Left lung (tissue), 14 donors: ENCODE measurements at places on chromosomes 16 and 17.
A peak's percentile ranks its signal among the peaks of the same experiment; 100 is the strongest.

- H3K27me3 ChIP-seq: no peaks in the 10 kb centered on the region
- H3K36me3 ChIP-seq: no peaks in the 10 kb centered on the region
Measured at GRCh38 chr16:53852678-53853077, 148.7 kb downstream of the FTO start.

GRCh38 chr17:70767102-70767701, 597.9 kb downstream of the KCNJ2 start:
- no peak overlapping the region for H3K4me3 ChIP-seq
- H3K27me3 ChIP-seq: no peaks in the 10 kb centered on the region
- H3K27ac ChIP-seq: no peak overlapping the region
- H3K36me3 ChIP-seq: no peaks in the 10 kb centered on the region

GRCh38 chr16:46830902-46831647, at the start of gene C16orf87:
Gene C16orf87, minus strand, starts transcription at chr16:46831180. Its CDS starts 31 bp downstream, at chr16:46831149.
- H3K27ac ChIP-seq: peak within 1 kb of the TSS; percentile 86
- H3K4me3 ChIP-seq: peak within 1 kb of the TSS; percentile 94
- H3K36me3 ChIP-seq: no peaks in the 10 kb centered on the region

- H3K27ac ChIP-seq: peak overlapping the region; percentile 81
- H3K36me3 ChIP-seq: no peaks in the 10 kb centered on the region
- peak overlapping the region; percentile 66 for H3K4me3 ChIP-seq
Measured at GRCh38 chr16:49859125-49859811, 3.4 kb upstream of the ZNF423 start.

GRCh38 chr16:22190081-22190775, 15.8 kb upstream of the EEF2K start:
- H3K27me3 ChIP-seq: no peaks in the 10 kb centered on the region
- peak; percentile 100 for DNase-seq
- H3K4me1 ChIP-seq: peaks cover 38% of the 10 kb centered on the region
- H3K27ac ChIP-seq: peak overlapping the region; percentile 93
- H3K36me3 ChIP-seq: no peaks in the 10 kb centered on the region
- H3K4me3 ChIP-seq: peak overlapping the region; percentile 77

- H3K4me1 ChIP-seq: no peaks in the 10 kb centered on the region
- H3K4me3 ChIP-seq: no peak overlapping the region
- DNase-seq: no peak
- no peak overlapping the region for H3K27ac ChIP-seq
Measured at GRCh38 chr17:82087961-82088837, 9.8 kb downstream of the FASN start.

GRCh38 chr17:56891751-56892150, 22.1 kb downstream of the TRIM25 start:
- H3K4me3 ChIP-seq: no peak overlapping the region
- no peaks in the 10 kb centered on the region for H3K4me1 ChIP-seq
- no peak for DNase-seq
- no peaks in the 10 kb centered on the region for H3K27me3 ChIP-seq
- H3K27ac ChIP-seq: no peak overlapping the region
- peaks cover 100% of the 10 kb centered on the region for H3K36me3 ChIP-seq

GRCh38 chr17:42340691-42341127, 47.5 kb downstream of the STAT3 start:
- H3K4me1 ChIP-seq: peaks cover 33% of the 10 kb centered on the region
- H3K4me3 ChIP-seq: no peak overlapping the region
- no peaks in the 10 kb centered on the region for H3K27me3 ChIP-seq
- DNase-seq: no peak
- H3K27ac ChIP-seq: no peak overlapping the region

DNA sequence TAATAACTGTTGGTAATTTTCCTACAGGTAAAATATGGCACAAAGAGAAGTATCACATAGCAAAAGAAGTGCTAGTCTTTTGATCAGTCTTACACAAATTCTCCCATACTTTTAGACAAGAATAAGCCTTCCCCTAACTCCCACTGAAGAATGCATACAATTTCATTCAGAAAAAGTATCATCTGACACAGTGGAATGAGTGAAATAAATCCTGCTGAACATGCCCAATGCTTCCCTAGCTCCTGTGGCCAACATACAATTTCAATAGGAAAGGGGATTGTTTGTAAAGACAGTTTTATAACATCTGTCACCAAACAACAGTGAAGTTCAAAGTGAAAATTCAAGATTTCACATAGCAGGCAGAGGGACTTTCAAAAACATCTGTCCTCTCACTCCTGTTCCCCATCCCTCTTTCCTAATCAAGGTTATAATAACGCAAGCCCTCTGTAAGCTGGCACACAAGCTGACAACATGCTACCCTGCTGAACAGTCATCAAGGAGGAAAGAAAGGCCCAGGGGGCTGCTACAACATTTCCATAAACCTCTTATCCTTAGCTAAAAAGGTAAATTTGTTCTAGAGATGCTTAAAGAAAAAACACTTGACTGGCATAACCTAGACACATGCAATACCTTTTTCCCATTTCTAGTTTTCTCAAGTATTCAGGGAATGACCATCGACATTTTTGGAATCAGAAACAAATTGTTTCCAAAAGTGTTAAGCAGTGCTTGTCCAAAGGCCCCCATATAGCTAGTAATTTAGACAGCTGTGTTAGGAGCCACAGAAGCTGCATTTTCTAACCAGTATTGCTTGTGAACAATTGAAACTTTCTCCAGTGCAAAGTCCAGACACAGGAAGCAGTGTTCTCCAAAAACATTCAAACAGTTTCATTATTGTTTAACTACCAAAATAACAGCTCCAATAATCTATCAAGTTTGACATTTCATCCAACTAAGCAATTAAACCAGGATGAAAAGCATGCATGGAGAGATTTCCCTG, 11.5 kb upstream of the RFFL start:
- peaks cover 48% of the 10 kb centered on the region for H3K4me1 ChIP-seq
- DNase-seq: no peak
- H3K27me3 ChIP-seq: no peaks in the 10 kb centered on the region
- H3K36me3 ChIP-seq: no peaks in the 10 kb centered on the region
- H3K27ac ChIP-seq: no peak overlapping the region

- H3K4me3 ChIP-seq: no peak overlapping the region
- peaks cover 15% of the 10 kb centered on the region for H3K4me1 ChIP-seq
Measured at GRCh38 chr17:61321344-61321743, 78.3 kb upstream of the TBX2 start.

DNA sequence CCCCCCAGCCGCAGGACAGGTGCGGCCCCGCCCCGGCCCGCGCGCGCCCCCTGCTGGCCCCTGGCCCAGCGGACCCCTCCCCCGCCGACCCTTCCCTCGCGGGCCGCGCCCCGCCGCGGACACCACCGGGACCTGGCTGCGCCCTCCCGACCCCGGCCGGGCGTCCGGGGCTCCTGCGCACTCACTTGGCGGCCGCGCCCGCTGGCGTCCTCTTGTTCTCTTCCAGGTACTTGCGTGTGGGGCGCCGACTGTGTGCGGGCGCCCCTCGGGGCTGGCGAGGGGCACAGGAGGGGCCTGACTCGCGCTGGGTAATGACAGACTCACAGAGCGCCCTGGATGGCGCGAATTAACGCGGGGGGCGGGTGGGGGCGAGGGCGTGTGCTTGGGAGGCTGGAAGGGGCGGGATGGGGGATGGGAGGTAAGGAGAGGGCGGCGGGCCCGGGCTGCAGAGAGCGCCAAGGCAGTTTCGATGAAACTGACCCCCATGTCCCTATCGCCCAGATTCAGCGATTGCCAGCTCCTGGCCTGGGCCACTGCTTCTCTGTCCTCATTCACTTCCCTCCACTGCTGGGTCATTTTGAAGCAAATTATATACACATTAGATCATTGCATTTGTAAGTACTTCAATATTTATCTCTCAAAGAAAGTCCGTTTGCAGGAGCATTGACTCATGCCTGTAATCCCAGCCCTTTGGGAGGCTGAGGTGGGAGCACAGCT, 445 bp upstream of the DBNDD1 start:
- peak overlapping the region; percentile 23 for H3K27ac ChIP-seq
- H3K4me3 ChIP-seq: peak overlapping the region; percentile 31
- H3K4me1 ChIP-seq: peaks cover 5% of the 10 kb centered on the region
- no peaks in the 10 kb centered on the region for H3K36me3 ChIP-seq

- no peaks in the 10 kb centered on the region for H3K27me3 ChIP-seq
- H3K36me3 ChIP-seq: no peaks in the 10 kb centered on the region
- peak within 1 kb of the TSS; percentile 90 for H3K27ac ChIP-seq
- H3K4me3 ChIP-seq: peak within 1 kb of the TSS; percentile 57
- H3K4me1 ChIP-seq: peaks cover 59% of the 10 kb centered on the region
- DNase-seq: peak; percentile 98
Measured at GRCh38 chr16:31117384-31118222, at the start of gene KAT8. Gene KAT8, plus strand, starts transcription at chr16:31117664. Its CDS starts 18 bp downstream, at chr16:31117682.

DNA sequence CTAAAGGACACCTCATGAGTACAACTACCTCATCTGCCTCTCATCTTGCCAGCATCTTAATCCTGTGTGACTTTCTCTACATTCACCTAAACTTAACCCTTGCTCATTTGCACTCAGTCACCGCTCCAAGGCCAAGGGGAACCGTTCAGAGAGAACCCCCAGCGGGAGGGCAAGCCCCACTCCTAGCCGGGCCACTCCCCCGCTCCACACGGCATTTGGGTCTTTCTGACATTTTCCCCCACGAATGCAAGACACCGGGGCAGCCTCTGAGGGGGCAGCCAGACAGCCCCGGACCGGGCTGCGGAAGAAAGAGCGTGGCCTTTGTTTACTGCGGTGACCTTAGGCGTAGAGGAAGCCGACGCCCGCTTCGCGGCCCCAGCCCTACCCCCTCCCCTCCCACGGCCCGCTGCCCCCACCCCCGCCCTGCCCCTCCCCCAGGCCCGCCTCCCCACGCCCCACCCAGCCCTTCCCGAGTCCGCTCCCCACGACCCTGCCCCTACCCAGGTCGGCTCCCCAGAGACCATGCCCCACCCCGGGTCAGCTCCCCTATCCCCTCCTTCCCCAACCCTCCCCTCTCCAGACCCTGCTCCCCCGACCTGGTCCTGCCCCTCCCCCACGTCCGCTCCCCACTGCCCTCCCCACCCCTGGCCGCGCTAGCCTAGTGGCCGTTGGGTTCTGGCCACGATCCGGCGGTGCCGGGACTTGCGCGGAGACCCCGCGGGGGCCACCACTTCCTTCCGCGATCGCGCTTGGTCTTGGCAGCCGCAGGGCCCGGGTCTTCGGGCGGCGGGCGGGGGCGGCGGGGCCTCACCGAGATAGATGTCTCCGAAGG, 789 bp downstream of the CSNK1D start:
- H3K4me3 ChIP-seq: peak overlapping the region; percentile 85
- H3K27ac ChIP-seq: peak overlapping the region; percentile 98
- peaks cover 44% of the 10 kb centered on the region for H3K4me1 ChIP-seq
- peaks cover 38% of the 10 kb centered on the region for H3K36me3 ChIP-seq
- H3K27me3 ChIP-seq: no peaks in the 10 kb centered on the region

- no peaks in the 10 kb centered on the region for H3K36me3 ChIP-seq
- H3K4me1 ChIP-seq: peaks cover 61% of the 10 kb centered on the region
- no peaks in the 10 kb centered on the region for H3K27me3 ChIP-seq
- peak; percentile 68 for DNase-seq
Measured at GRCh38 chr17:6753006-6753445, 2.8 kb upstream of the XAF1 start.

DNA sequence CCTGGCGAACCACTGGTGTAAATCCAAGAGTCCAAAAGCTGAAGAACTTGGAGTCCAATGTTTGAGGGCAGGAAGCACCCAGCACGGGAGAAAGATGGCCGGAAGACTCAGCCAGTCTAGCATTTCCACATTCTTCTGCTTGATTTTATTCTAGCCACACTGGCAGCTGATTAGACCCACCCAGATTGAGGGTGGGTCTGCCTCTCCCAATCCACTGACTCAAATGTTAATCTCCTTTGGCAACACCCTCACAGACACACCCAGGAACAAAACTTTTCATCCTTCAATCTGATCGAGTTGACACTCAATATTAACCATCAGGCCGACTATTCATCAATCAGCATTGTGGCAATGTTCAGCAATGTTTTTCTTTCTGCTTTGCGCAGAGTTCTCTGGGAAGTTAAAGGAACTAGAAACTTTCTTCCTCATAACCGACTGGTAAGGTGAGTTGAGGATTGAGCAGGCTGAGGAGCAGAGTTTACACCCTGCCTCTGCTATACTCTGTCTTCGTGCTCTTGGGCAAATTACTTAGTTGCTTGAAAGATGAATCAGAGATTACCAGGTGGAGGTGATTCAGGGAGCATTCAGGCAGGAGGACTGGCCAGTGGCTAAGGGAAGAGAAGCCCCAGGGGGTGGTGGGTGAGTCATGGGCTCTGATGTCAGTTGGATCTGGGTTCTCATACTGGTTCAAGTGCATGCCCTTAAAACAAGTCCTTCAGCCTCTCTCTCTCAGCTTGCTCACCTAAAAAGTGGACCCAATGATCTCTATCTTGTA, 28.2 kb upstream of the BRD7 start:
- no peak for DNase-seq
- H3K4me3 ChIP-seq: no peak overlapping the region
- H3K4me1 ChIP-seq: no peaks in the 10 kb centered on the region
- no peak overlapping the region for H3K27ac ChIP-seq

DNA sequence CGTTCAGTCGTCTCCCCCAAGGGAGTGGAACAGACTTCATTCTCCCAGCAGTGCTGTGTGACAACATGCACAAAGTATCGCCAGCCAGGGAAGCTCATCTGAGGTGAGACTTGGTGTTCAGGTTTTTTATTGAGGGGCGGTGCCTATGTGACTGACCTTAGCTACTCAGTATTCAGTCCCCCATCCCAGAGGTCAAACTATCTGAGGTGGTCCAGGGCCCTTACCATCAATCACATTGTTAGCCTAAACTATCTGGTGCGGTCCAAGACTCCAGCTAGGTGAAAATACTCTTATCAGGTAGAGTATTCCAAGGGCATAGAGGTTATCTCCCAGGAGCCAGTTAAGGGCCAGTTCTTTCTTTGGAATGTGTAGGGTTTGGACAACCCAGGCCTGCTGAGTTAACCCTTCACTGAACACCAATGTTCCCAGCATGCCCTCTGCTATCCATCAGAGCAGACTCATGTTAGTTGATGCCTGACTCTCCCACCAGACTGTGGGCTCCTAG, 5.4 kb upstream of the CACNG1 start:
- H3K4me3 ChIP-seq: no peak overlapping the region
- H3K27ac ChIP-seq: no peak overlapping the region
- DNase-seq: no peak

DNA sequence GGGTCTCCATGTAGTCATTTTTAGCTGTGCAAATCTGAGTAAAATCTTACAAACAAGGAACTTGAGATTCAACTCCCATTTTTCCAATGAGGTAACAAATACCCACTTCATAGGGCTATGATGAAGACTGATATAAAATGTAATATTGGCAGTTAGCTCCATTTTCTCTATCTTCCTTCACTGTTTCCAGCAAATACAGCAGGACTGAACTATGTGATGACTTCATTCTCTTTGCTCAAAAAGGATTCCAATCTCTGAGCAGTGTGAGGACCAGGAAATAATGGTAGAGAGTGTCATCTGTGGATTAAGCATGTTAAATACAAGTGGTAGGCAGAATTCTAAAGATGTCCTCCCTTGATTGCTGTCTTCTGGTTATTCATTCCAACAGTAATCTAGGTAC, 18.3 kb downstream of the RND2 start:
- no peak overlapping the region for H3K27ac ChIP-seq
- no peak for DNase-seq
- no peaks in the 10 kb centered on the region for H3K27me3 ChIP-seq

GRCh38 chr17:1830288-1830687, 483 bp downstream of the RPA1 start:
- peaks cover 22% of the 10 kb centered on the region for H3K36me3 ChIP-seq
- no peaks in the 10 kb centered on the region for H3K27me3 ChIP-seq
- peak; percentile 12 for DNase-seq
- peaks cover 41% of the 10 kb centered on the region for H3K4me1 ChIP-seq
- peak overlapping the region; percentile 71 for H3K4me3 ChIP-seq
- H3K27ac ChIP-seq: peak overlapping the region; percentile 60
